ENCODE measurements at places on chromosomes 16 and 17.

GRCh38 chr17:31318298-31318801 is 3.1 kb downstream of the EVI2A start:
- peak; percentile 67 for DNase-seq

- DNase-seq: no peak
These were observed 1.4 kb downstream of the WDR81 start for GRCh38 chr17:1725642-1726511.

GRCh38 chr17:79633154-79633553 is 22.3 kb upstream of the RBFOX3 start:
- peak; percentile 25 for DNase-seq

- DNase-seq: no peak
These were observed 575.5 kb upstream of the C16orf82 start for GRCh38 chr16:26491101-26491670.

- no peak for DNase-seq
These were observed 13.4 kb upstream of the MEIOC start for GRCh38 chr17:44642834-44643233.

DNA sequence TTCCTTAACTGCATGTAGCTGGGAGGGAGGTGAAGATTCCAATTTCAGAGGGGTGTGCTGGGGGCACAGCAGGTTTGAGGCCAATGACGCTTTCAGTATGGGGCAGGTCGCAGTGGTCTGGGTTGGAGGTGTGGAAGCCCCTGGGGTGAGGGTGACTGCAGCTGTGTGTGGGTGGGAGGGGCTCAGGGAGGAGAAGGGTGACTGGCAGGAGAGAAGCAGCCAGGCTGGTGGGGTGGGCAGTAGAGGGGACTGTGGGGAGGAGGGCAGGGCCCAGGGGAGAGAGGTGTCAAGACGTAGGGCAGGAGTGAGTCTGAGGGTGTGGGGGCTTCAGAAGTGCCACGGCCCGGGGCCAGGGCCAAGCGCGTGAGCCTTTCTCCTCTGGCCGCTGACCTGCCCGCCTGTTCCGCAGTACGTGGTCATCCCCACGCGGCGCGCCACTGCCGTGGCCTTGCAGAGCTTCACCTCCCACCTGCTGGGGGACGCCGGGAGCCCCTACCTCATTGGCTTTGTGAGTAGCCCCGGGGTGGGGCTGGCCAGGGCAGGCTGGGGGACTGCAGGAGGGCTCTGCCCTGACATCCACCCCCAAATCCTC is 19.4 kb downstream of the MYBBP1A start:
- DNase-seq: no peak

GRCh38 chr16:84874004-84874435 is 54.2 kb downstream of the CRISPLD2 start:
- no peak for DNase-seq

Measured in activated CD8-positive, alpha-beta memory T cell treated with anti-CD3 and anti-CD28 coated beads, Interleukin-2, amount 50 U/mL, for 48 hours (primary cell).